ENCODE measurements at places on chromosomes 3 and 15.

GRCh38 chr15:92772061-92772460, 116.5 kb upstream of the FAM174B start:
- DNase-seq = no peak

- no peak for DNase-seq
These were observed 45.9 kb downstream of the SUMF1 start for GRCh38 chr3:4421121-4421520.

DNA sequence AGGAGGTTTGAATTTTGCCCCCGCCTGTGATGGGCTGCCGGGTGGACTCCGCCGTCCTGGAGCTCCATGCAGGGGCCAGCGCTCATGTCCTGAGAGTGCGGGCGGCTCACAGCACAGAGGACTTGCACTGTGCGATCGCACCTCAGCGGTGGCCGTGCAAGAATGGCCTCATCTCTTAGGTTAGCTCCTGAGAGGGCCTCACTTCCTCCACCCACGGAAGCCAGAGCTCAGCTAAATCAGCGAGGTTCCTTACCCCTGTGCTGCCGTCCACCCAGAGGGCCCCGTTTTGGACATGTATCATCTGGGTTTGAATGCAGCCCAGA, 72.0 kb upstream of the PCSK6 start:
- no peak for DNase-seq

- no peak for DNase-seq
These were observed 150.0 kb upstream of the CHL1 start for GRCh38 chr3:46576-46975.

- no peak for DNase-seq
These were observed 85.0 kb downstream of the FBN1 start for GRCh38 chr15:48560321-48561051.

GRCh38 chr15:101679806-101680205, 27.6 kb upstream of the TM2D3 start:
- DNase-seq = no peak

- no peak for DNase-seq
These were observed 114.4 kb downstream of the FOXP1 start for GRCh38 chr3:71469138-71469435.

DNA sequence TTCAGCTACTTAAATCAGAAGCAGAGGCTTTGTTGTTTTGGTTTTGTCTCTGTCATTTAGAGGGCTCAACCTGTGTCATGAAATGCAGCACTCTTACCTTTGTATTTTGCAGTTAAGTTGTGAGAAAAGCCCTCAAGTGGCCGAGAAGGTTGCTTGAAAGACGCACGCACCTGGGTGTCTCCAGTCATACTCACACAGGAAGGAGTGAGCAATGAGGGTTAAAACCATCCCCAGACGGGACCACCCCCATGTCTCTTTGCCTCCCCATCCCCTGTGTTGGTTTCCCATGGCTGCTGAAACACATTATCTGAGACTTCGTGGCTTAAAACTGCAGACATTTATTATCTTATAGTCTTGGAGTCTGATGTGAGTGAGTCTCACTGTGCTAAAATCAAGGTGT, 376.1 kb upstream of the CFAP20DC start:
- DNase-seq = peak; percentile 47

All from activated gamma-delta T cell treated with Interleukin-2 at 50 U/mL for 16 hours (primary cell).